Astrocyte of the hippocampus (primary cell): ENCODE measurements at places on chromosomes 3 and 15.

- DNase-seq, result no peak
These were observed 289.7 kb downstream of the PYDC2 start for GRCh38 chr3:191750618-191751017.

GRCh38 chr3:140627756-140628155 lies 50.1 kb upstream of the TRIM42 start:
- DNase-seq, result no peak

DNA sequence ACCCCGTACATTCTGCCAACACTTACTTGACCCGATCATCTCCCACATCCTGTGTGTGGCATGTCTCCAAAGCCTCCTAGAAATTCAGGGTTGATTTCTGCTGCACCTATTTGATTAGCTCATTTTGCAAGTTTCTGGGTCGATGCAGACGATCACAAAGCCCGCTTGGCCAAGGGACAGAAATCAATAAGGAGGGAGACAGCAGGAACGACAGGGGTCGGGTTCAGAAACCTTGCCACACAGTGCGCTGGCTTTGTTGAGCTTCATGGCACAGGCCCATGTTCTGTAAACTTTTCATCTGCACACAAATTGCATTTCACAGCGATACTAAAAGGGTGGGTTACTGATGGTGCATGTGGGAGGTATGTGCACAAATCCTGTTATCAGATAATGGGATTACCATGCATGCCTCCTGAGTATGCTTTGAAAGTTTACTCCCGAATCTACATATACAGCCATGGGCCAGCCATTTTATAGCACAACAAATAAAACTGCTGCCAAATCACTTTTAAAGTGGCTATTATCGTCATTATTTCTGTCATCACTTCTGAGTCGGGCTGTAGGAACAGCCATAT lies 95.9 kb upstream of the ATP11B start:
- peak; percentile 4 for DNase-seq

DNA sequence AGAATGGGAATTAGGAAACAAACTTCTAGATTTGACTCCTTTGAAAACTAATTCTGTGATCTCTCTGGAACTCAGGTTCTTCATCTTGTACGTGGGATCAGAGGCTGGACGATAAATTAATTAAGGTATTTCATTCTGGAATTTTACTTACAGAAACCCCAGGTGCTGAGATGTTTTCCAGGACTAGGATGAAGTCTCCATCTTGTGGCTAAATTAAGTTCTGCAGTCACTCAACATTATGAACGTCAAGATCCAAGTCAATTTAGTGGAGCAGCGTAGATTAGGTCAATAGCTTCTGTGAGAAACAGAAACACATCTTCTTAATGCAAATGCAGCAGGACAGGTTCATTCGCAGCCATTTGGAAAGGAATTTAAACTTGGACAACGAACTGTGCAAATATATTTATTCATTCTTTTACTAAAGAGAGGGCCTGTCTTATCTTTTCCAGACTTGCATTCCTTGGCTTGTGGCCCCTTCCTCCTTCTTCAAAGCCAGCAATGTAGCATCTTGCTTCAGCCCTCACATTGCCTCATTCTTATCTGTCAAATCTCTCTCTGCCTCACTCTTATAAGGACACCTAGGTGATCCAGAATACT lies 26.7 kb upstream of the TMC3 start:
- peak; percentile 73 for DNase-seq

- DNase-seq, result no peak
These were observed 32.2 kb downstream of the SLC41A3 start for GRCh38 chr3:126051741-126052140.

- no peak for DNase-seq
These were observed 40.3 kb upstream of the ESYT3 start for GRCh38 chr3:138394156-138394555.

DNA sequence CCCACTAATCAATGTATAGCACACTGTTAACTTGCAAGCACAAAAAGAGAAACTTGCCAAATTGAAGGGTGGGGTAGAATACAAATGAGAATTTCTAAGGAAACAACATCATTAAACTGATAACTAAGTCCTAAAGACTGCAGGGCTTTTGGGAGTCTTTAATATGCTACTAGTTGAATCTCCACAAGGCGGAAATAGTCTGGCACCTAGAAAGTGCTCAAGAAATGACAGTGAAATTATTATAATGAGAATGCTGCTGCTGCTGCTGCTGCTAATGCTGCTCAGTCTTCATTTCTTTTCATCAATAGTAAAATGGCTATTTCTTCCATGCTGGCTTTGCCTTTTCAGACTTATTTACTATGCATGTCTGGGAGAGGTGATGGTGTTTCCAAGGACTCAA lies 91.8 kb downstream of the BTD start:
- no peak for DNase-seq

DNA sequence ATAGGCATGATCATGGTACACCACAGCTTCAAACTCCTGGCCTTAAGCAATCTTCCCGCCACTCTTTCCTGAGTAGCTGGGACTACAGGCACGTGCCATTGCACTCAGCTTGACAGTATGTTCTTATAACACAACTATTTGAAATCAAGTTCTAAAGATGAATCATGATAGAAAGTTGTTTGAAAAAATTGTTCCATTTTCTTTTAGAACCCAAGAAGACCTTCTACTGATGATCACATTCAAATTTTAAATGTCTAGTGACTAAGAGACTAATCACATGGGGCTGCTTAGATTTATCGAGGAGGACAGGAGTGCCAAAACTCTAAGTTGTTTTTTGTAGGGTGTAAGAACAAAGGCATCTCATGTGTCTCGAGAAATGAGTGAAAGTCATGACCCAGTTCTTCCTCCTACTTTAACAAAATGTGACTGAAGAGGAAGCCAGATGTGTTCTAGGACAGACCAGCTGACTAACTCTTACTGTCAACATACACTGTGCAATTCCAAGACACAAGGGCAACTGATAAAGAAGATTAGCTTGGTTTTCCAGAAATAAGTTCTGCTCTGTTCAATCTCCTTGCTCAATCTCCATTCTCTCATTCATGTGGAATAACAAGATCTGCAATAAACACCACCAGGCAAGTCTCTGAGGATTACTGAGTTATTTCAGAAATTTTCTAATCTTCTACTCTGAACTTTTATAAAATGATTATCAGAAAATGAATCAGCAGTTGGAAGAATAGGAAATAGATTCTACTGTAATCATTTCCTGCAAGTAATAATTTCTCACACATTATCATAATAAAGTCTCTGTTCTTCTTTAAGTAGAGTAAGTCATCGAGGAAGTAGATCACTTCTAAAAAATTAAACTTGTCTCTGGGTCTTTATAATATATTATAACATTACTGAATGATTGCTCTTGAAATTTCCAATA lies 122.6 kb upstream of the CCNL1 start:
- peak; percentile 18 for DNase-seq

GRCh38 chr3:58637509-58637908 lies 29.1 kb downstream of the FAM3D start:
- DNase-seq, result no peak

- DNase-seq, result no peak
These were observed 15.2 kb downstream of the TRPM1 start for GRCh38 chr15:31086344-31086743.

GRCh38 chr3:8756671-8757070 lies 12.7 kb downstream of the OXTR start:
- peak; percentile 33 for DNase-seq

DNA sequence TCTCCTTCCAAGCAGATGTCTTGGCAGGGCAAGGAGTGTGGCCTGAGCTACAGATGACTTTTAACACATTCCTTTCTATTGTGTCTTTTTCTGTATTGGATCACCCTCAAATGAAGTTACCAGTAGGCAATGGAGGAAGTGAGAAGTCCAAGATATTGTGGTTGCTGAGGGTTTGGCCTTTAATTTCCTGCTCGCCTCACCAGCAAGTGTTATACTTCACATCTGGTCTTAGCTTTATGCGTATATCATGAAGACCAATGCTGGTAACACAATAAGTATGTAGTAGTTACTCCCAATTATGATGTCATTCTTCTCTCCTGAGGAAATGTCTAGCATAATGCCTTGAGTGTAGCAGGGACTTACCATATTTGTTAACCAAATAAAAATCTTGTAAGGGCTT lies 179.9 kb downstream of the ZIC1 start:
- peak; percentile 1 for DNase-seq

- no peak for DNase-seq
These were observed 487 bp downstream of the ITIH4 start for GRCh38 chr3:52829906-52830463.

- no peak for DNase-seq
These were observed 27.4 kb downstream of the MAP6D1 start for GRCh38 chr3:183797996-183798395.

DNA sequence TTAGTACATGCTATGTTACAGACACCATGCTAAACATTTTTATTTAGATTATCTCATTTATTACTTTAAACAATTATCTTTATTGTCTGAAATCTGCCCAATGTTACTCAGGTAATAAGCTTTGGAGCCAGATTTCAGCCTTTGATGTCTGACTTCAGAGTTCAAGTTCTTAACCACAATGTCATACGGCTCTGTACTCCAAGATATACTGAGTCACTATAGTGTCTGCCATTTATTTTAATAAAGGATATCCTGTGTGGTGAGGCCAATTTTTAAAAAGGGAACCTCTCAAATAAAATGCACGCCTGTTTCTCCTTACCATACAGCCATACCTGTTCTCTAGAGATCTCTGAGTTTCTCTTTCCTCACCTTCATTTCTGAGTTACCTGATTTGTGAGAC lies 193.1 kb downstream of the EPHA3 start:
- peak; percentile 10 for DNase-seq

GRCh38 chr3:64541803-64542202 lies 146.0 kb downstream of the ADAMTS9 start:
- DNase-seq, result peak; percentile 20

GRCh38 chr15:80251428-80252120 lies 439 bp downstream of the CTXND1 start:
- DNase-seq, result peak; percentile 46

DNA sequence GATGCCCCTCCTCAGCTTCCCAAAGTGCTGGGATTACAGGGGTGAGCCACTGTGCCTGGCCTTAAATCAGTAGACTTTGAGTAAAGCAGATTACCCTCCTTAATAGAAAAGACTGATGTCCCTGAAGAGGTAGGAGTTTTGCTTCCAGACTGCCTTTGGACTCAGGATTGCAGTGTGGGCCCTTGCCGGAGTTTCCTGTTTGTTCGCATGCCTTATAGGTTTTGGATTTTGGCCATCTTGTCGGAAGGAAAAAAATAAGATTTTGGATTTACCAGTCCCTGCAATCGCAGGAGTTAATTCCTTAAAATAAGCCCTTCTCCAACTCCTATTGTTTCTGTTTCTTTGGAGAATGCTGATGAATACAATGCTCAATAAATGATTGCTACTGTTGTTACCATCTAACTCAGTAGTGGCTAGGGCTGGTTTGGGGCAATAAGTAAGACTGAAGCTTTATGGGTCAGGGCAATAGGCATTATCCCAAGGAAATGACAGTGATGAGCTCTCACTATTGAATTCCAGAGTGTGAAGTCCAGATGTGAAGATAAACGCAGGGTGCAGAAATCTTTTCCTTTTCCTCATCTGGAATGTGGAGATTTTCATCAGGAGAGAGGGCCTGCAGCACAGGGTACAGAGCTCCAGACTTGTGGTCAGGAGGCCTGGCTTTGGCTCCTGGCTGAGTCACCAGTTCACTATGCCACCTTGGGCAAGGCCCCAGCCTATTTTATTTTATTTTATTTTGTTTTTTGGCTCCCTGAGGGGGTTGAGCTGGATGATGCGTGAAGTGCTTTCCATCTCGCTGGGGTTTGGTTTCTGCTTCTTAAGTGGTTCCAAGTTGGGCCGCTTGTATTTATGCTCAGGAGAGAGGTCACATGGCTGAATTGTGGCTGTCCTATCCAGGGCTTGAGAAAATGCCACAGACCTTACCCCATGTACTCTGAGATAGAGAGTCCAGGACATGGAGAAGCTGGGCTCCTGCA lies 25.3 kb downstream of the FOXL2 start:
- DNase-seq, result peak; percentile 87

DNA sequence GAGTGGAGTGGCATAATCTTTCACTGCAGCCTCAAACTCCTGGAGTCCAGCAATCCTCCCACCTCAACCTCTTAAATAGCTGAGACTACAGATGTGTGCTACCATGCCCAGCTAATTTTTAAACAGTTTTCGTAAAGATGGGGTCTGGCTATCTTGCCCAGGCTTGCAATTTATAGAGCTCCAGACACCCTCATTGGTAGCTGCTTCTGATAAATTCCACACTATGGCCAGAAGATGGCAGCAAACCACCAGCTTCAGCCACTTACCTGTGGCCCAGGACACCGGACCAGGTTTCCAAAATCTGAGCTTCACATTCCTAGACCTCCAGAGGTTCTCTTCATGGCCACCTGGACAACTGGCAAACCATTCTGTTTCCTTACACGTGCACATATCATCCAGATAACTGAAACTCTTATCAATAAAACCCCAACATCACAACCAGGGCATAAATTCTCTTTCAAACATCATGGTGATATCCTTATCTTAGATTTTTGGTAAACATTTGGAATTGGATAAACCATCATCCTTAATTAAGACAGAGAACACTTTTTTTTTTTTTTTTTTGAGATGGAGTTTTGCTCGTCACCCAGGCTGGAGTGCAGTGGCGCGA lies 28.9 kb downstream of the FBXW12 start:
- DNase-seq, result peak; percentile 73

DNA sequence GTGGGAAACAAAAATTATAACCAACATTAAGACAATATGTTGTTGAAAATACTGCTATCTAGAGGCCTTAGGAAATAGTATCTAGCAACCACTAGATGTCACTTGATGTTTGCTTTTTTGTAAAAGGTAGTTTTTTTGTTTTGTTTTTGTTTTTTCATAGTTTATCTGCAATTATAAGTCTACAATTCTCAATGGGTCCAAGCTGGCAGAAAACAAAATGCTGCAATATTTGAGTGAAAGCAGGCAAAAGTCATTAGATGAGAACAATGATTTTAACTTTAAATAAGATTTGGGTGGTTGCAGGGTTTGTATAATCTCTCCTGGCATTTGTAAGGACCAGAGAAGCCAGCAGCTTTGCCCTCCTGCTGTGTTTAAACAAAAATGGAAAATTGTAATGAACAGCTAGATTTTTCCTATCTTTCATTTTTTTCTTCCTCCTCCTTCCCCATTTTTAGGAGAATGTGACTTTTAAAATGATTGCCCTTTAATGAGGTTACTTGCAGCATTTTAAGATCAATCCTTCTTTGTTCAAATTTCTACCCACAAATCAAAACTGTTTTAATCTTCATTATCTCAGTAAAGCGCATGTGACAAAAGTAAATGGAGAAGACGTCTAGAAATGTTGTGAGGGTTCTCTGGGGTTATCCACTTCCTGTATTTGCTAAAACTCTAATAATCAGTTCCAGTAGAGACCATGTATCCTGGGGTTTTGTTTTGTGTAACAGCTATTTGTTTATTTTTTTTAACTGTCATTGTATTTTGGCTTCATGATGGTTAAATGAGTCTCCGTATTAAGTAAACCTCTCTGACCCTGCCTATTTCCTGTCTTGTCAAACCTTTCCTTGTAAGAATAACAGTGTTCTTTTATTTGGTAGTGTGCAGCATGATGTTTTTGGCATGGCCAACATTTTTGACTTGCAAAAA lies 27.3 kb downstream of the DUT start:
- peak; percentile 37 for DNase-seq

DNA sequence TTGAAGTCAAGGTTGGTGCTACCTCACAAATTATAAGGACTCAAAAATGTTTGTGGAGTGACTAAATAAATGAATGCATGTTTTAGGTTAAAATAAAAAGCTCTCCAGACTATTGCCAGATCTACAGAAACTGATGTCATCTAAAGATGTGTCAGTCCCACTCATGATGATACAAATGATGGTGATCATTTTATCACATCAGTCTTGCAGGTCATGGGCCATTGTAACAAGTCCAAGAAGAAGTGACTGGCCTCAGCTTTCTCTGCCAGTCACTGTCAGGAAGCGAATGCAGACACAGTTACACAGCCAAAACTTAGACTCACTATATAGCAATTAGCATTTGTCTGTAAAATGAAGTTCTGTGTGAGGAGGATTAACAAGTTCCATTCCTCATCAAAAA lies 18.5 kb downstream of the ATP8B4 start:
- no peak for DNase-seq
